Activated CD4-positive, alpha-beta T cell treated with anti-CD3 and anti-CD28 coated beads, Interleukin-2, amount 50 U/mL, for 1 hour (primary cell): ENCODE measurements at places on chromosomes 6 and 20.

DNA sequence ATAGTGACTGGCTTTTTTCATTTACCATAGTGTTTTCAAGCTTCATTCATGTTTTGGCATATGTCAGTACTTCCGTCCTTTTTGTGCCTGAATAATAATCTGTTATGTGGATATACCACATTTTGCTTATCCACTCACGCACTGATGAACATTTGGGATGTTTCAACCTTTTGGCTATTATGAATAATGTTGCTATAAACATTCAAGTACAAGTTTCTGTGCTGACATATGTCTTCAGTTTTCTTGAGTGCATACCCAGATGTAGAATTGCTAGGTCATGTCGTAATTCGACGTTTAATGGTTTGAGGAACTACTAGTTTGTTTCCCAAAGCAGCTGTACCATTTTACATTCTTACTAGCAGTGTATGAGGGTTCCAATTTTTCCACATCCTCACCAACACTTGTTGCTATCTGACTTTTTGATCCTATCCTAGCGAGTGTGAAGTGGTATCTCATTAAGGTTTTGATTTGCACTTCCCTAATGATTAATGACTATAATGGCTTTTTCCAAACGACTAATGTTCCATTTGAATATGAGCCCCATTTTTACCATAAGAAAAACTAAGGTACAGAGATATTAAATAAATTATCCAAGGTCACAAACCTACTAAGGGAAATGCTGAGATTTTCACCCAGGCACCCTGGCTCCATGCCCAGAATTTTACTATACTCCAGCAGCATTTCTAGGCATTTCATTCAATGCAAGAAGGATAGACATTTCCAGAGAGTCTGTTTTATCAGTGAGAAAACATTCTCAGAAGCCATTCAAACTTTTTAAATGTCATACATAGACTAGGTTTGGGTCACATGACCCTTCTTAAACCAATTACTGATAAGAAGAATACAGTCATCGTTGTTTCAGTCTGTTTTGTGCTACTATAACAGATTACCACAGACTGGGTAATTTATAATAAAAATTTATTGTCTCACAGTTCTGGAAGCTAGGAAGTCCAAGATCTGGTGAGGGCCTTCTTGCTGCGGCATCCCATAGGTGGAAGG lies 71.1 kb upstream of the RUNX2 start:
- no peak for DNase-seq

- DNase-seq: peak; percentile 74
These were observed at the start of gene LRRC73 for GRCh38 chr6:43509984-43510826. LRRC73 (minus strand) TSS chr6:43510346; CDS start chr6:43509785, 561 bp downstream.

GRCh38 chr6:45278367-45278766 lies 49.8 kb upstream of the RUNX2 start:
- no peak for DNase-seq

DNA sequence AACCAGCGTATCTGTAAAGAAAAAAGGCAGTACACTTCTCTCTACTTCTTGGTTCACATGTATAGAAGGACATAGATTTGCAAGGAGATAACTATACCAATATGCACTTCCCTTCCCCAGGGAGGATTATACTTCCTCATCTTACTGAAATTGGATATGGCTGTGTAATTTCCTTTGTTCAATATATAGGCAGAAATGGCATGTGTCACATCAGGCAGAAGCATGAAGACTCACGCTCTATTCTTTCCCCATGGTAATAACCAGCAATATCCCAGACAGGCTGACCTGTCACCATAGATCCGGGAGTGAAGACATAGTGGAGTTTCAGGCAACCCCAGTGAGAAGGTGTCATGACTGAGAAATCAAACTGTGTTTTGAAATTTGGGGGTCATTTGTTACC lies 518.3 kb downstream of the KIF16B start:
- no peak for DNase-seq

- no peak for DNase-seq
These were observed 13.0 kb downstream of the POU3F2 start for GRCh38 chr6:98847416-98847778.

- no peak for DNase-seq
These were observed 39.7 kb downstream of the SUN5 start for GRCh38 chr20:32964575-32964974.

DNA sequence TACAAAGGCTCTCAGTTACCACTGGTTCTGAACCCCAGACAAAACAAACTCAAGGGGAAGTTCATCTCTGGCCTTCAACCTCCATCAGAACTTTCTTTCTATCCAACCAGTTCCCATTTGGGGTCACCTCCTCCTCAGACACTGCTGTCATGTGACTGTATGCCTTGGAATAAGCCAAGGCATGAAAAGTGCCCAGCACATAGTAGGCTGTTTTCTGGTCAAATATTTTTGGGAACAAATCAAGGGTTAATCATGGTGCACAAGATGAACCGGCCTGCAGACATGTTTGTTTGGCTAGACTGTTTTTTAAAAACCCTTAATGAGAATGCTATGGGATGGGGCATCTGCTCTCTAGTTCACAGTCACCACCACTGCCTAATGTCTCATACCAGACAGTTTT lies 48.9 kb upstream of the MRPS10 start:
- no peak for DNase-seq

DNA sequence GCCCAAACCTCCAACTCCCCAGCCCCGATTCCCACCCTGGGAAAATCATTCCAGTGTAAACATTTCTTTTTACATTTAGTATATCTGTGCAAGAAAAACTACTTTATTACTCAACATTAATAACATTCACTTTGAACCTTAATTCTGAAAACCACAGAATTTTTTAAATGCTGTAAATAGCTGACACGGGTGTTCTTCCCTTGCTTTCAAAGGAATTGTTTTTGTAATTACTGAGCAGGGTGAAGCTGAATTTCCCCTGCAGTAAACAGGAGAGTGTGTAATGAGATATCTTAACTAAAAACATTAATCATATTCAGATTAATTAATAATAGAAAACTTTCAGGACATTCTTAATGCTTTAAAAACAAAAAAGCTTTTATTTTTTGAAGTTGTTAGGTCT lies 99.3 kb upstream of the CITED2 start:
- DNase-seq: no peak

DNA sequence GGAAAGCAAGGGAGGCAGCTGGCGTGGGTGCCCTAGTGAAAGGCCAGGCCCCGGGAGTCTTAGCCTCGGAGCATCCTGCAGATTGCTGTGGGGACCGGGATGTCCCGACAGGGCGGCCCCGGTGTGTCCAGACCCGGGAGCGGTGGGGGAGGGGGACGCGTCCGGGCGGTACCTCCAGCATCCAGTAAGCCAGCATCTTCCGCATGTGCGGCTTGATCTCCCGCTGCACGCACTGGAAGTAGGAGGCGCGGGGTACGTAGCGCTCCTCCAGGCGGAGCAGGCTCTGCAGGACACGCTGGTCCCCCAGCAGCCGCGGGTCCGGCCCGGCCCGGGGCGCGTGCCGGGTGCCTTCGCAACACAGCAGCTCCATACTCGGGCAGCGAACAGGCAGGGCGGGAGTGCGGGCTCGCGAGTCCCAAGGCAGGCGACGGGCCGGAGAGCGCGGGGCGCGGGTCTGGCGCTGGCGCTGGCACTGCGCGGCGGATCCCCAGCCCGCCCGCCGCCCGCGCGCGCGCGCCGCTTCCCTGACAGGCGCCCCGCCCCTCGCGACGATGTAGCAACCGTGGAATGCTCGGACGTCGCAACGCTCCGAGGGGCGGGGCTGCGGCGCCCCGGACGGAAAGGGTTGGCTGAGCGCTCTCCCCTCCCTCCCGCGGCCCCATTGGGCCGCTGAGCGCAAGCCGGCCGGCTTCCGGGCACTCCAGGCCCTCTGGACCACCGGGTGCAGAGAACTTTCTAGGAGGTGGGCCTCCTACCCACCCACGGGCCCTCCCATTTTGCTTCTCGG lies at the start of gene CCND3:
Gene CCND3, minus strand, starts transcription at position 529 of the 787 bp plus-strand sequence. Its CDS starts 159 bp downstream, at position 370.
- peak; percentile 80 for DNase-seq

- no peak for DNase-seq
These were observed 144.6 kb downstream of the ELOVL4 start for GRCh38 chr6:79802657-79803300.

DNA sequence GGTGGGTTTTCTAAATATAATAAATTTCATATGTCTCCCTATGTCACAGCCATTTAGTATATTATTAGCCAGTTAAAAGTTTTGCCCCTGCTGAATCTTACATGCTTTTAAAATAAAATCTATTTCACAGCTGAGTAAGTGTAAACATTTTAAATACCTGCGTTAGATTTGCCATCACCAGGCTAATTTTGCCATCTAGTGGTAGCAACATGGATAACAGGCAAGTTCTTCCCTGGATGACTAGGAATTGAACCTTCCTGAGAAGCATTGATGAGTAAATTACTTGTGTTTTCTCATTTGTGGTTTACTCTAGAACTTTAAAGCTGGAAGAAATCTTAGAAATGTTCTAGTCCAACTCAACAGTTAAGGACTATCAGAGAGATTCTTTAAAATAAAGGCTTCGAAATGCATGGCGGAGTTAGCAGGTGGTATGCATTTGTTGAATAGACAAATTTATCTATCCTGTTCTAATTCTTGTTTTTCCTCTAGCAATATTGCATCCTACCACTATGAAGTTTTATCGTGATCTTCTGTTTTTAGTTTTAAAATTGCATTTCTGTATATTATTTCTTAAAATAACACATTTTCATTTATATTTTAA lies 2.6 kb downstream of the PRSS35 start:
- DNase-seq: no peak

DNA sequence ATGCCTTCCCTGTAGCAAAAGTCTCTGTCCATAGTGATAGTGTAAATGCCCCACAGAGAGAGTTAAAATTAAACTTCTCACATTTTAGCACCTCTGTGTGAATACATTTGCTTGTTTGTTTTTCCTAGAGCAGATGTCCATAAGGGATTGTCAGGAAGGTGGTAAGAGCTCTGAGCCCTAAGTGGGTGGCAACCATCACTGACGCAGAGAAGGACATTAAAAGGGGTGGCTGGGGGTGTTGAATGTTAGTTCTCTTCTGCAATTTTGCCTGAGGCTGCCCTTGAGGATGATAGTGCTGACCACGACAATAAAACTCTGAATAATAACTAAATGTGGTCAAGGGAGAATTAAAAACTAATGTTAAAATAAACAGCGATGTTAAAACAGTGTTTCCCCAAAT lies 174.3 kb upstream of the ID4 start:
- no peak for DNase-seq

DNA sequence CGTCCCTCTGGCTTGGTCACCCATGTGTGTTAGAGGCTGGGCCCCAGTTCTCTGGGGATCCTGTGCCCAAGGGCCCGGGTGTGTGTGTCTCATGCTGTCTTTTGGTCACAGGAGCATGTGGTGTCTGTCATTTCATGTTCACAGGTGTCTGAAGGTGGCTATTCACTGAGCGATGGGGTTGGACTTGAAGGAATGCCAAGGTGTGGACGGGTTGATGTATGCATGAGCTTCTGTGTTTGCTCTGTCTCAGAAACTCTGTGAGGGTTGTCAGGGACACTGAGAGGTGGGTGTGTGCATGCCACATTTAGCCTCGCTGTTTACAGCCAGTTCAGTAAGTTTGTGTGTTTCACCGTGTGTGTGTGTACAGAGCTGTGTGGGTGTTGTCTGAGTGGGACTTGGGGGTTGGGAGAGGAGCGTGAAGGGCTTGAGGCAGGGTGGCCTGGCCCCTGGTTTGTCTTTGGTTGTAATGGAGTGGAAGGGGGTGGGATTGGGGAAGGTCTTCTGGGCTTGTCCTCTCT lies 1.2 kb downstream of the DDR1 start:
- no peak for DNase-seq

DNA sequence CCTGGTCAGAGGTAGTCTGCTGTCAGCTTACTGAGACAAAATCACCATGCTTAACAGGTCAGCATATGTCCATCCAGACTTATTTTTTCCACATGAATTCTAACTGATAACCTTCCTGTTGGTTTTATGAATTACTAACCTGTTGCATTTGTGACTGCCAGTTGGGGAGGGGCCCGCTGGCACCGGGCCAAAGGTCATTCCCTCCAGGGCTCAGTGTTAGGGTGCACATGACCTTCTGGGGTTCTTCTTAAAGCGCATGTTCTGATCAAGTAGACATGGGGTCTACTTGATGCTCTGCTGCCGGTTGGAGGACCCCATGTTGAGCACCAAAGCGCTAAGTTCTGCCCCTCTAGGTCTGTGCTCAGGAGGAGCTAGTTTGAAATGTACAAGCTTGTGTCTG lies 15.6 kb downstream of the DUSP22 start:
- DNase-seq: no peak

GRCh38 chr6:31557443-31558317 lies 10.3 kb downstream of the NFKBIL1 start:
- no peak for DNase-seq

GRCh38 chr6:32638532-32639219 lies 1.5 kb downstream of the HLA-DQA1 start:
- DNase-seq: no peak

DNA sequence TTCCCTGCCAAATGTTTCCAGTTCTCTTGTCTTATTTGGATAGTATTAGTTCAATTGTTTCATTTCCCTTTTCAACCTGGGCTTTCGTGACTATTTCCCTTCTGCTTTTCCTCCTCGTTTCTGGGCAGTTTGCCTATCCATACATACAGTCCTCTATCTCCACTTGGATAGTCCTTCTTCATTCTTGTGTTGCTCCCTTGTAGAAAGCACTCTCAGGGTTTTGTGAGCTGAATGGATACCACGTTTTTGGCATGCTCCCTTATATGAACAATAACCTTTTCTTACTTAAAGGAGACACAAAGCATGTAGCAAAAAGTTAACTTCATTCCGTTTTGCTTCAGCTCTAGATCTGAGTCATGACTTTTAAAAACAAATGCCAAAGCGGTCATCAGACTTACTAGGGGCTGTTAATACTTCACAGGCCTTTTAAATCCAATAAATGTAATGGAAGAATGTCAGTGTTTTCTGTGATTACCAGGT lies 16.6 kb downstream of the CRYBG1 start:
- DNase-seq: no peak

- no peak for DNase-seq
These were observed 30.4 kb downstream of the ZC2HC1B start for GRCh38 chr6:143894655-143895054.

- no peak for DNase-seq
These were observed 157.9 kb upstream of the STXBP5 start for GRCh38 chr6:147046141-147046877.

DNA sequence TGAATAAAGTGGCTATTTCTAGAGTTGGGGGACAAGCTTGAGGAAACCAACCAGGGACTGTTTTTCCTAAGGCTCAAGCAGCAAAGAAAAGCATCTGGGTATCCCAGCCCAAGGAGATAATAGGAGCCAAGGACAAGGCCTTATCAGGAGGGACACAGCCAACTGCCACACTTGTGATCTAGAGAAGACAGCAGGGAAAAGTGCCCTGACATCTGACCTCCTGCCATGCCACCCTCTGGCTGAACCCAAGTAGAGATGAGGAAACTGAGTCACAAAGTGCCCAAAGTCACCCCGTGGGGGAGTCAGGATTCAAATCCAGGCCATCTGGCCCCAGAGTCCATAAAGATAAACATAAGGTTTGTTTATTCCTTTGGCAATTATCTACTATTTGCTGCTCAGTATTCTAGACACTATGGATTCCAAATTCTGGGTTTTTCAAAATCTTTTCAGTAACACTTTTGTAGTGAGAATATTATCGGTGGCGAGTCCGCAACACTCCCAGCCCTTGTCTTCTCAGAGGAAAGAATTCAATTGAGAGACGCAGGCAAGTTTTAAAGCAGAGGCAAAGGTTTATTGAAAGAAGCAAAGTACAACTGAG lies 3.5 kb upstream of the LBP start:
- no peak for DNase-seq
